Fibroblast of lung (primary cell): ENCODE measurements at places on chromosomes 12 and 14. TPM values are rescaled to one million over a fixed set of nuclear protein-coding genes. Genes with fewer than 3 reads are reported as not detected.

NKX2-1 gene
- total RNA-seq = not detected in 2 replicates

ZNF839 gene
- 8.2 and 8.8 TPM in 2 replicates for total RNA-seq

SERPINA12 gene
- total RNA-seq = not detected in 2 replicates

NGB gene
- total RNA-seq = not detected in 2 replicates

FOXA1 gene
- under 0.01 TPM in 2 replicates for total RNA-seq

GLIPR1L2 gene
- 0.33 and 1.0 TPM in 2 replicates for total RNA-seq

TMPRSS12 gene
- not detected in 2 replicates for total RNA-seq

GYS2 gene
- not detected in 2 replicates for total RNA-seq

SYCP3 gene
- 0.17 and 0.26 TPM in 2 replicates for total RNA-seq

SMARCD1 gene
- total RNA-seq = 22.9 and 34.3 TPM in 2 replicates

PTPRB gene
- total RNA-seq = 0.66 and 0.77 TPM in 2 replicates

CLEC4C gene
- total RNA-seq = not detected in 2 replicates

CRACR2A gene
- total RNA-seq = 3.3 and 5.8 TPM in 2 replicates

SYT1 gene
- 0.51 and 2.1 TPM in 2 replicates for total RNA-seq

HSPB8 gene
- total RNA-seq = 21.3 and 23.8 TPM in 2 replicates

GLS2 gene
- under 0.01 and 0.17 TPM in 2 replicates for total RNA-seq

LRCOL1 gene
- total RNA-seq = 0.17 TPM in 1 of 2 replicates, not detected in the other

SLC6A13 gene
- not detected in 2 replicates for total RNA-seq

MAX gene
- total RNA-seq = 35.0 and 39.0 TPM in 2 replicates

AVPR1A gene
- not detected in 2 replicates for total RNA-seq

ZFC3H1 gene
- 21.8 and 30.7 TPM in 2 replicates for total RNA-seq
